ENCODE measurements at places on chromosomes 5 and 9.

- no peak for DNase-seq
These were observed 4.4 kb upstream of the CEP72 start for GRCh38 chr5:607541-608428.

DNA sequence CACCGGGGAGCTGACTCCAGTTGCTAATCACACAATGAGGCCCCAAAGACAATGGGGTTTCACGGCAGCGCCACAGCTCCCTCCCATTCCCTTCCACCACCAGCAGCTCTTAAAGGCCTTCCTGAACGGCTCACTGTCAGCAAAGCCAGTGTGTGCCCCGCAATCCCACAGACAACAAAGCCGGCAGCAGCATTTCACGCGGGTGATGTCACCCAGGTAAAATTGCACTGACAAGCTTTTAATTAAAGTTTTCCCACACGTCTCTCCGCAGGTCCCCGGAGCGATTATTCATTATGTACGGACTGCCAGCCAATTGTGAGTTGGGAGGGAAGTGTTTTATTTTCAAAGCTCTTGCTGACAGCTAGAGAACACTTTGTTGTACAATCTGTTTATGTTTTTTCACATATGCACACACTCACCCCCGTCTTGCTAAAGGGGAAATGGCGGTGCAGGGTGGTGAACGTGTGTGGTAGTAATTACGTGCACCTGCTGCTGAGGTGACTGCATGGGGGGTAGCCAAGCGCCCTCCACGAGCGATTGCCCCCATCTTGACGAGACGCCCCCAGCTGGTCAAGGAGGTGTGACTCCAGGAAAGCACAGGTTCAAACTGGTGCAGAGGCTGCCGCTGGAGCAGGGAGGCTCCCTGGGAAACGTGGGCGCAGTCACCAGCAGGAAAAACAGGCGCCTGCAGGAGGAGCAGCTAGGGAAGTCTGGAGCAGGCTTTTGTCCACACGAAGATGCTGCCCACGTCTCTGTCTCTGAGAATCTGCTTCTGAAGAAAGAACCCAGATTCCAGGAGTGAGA, 65.0 kb downstream of the IRX2 start:
- DNase-seq, result no peak

DNA sequence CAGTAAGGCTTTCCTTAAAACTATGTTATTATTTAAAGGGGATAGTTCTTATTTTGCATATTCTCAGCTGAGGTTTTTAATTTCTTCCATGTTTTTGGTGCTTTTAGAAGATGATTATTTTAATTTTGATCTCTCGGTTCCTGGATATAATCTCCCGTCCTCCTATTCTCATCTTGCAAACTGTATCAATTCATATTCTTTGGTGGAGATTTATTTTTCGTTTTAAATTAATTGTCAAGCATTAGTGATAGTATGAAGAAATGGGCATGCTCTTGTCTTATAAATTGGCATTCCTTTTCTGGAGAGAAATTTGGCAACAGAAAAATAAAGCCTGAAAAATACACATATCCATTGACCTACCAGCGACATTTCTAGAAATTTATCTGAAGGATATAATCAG, 15.5 kb upstream of the GNAQ start:
- no peak for DNase-seq

DNA sequence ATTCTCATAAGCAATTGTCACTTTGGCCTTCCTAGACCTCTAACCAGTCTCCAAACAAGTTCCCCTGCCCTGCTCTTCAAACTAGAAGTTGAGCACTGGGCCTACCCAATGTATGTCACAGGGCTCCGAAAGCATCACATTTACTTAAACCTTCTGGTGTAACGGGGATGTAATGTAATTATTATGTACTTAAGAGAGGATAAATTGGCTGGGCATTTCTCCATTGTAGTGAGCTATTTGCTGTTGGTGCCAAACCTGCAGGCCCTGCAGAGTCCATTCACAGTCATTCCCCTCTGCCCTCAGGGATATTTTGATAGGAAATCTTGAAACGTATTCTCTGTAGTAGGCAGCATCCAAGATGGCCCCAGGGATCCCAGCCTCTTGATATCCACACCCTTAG, 64.2 kb upstream of the GNE start:
- no peak for DNase-seq

GRCh38 chr5:98911280-98912040, 17.3 kb downstream of the CHD1 start:
- no peak for DNase-seq

DNA sequence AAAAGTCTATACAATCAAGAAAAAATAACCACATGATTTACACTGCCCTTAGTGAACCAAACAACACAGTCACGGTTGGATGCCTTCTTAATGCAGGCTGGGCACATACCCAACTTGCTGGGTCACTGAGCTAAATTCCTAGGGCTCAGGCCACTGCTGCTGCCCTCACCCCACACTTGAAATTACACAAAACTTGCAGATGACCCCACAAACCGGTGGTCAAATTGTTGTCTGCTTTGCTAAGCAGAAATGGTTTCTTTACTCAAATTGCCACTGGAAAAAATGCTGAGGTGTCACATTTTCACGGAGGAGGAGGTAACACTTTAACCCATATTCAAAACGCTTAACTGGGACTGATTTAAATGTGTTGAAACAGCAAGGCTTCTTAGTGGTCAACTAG, 62.4 kb downstream of the HMHB1 start:
- no peak for DNase-seq

DNA sequence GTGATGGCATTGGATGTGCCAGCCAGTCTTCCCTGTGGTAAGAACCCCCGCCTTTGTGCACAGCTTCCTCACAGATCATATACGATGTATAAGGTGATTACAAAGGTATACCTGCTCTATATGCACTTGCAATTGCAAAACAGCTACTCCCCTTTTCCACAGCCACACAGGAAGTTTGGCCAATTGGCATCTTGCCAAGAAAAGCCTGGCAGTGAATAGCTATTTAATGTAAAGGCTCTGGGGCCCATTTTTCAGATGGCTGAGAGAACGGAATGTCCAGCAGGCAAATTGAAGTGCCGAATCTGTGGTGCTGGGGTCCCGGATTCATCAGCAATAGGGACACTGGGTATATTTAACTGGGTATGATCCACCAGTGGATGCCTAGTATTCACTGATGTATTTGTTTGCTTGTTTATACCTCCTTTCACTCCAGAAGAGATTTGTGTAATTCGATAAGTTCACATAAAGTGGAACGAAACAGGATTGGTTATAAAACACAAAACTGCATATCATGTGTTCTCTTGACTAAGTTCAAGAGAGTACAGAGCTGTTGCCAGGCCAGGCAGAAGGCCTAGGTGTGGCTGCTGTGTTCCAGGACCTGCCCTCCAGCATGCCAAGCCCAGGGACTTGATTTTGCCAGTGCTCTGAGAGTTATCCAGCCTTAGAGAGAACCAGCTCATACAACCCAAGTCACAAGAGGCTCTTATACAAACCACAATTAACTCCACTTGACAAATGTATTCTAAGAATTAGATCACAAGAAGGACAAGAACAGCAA, 27.7 kb upstream of the GABRP start:
- DNase-seq, result no peak

- DNase-seq, result no peak
These were observed 550 bp downstream of the IFNE start for GRCh38 chr9:21481470-21482056.

All from CD4-positive, alpha-beta T cell treated with Interleukin-1 beta for 1 hour (primary cell).